ENCODE measurements at places on chromosomes 1 and 21.

GRCh38 chr1:153337980-153338853, 10.4 kb downstream of the PGLYRP4 start:
- no peak for DNase-seq

- no peak for DNase-seq
These were observed 200.0 kb downstream of the RHOU start for GRCh38 chr1:228935198-228935663.

DNA sequence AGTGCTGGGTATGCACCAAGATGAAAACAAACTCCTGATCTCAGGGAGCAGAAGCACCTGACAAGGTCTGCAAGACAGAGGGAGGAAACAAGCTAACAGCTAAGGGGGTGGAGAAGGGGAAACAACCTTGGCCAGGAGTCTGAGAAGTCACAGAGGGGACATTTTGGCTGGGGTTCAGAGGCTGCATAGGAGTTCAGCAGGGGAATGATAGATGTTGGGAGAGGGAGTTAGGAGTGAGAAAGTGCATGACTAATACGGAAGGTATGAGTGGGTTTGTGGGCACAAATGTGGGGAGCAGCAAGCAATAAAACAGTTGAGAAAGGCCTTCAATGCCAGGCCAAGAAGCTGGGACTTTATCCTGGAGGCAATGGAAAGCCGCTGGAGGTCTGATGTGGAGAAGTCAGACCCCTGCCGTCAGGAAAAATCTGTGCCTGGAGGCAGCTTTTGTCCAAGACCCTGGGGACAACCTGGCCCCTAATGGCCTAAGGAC, 16.4 kb downstream of the EPHA2 start:
- peak; percentile 92 for DNase-seq

GRCh38 chr21:29465546-29465945, 166.8 kb downstream of the BACH1 start:
- DNase-seq: no peak

DNA sequence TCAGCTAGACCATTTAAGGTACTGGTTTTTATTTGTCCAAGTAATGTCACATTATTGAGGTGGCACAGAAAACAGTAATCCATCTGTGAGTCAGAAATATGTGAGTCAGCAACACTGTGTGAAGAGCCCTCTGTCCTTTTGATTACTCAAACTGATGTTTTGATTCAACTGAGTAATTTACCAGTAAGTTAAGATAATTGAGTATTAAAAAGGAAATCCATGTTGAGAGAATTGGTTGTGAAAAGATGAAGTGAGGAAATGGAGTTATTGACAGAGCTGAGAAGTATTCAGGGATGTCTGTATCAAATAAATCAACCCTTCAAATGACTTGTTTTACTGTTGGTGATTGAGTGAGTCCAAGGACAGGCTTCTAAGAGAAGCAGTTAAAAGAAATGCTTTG, 302.7 kb upstream of the SGIP1 start:
- DNase-seq: no peak

GRCh38 chr1:38662126-38662525, 197.4 kb downstream of the RRAGC start:
- no peak for DNase-seq

GRCh38 chr1:173015629-173016028, 35.1 kb downstream of the TNFSF18 start:
- DNase-seq: no peak

- DNase-seq: no peak
These were observed 2.6 kb upstream of the GLUL start for GRCh38 chr1:182394055-182394775.

- no peak for DNase-seq
These were observed 25.7 kb upstream of the KCNN3 start for GRCh38 chr1:154895798-154896197.

DNA sequence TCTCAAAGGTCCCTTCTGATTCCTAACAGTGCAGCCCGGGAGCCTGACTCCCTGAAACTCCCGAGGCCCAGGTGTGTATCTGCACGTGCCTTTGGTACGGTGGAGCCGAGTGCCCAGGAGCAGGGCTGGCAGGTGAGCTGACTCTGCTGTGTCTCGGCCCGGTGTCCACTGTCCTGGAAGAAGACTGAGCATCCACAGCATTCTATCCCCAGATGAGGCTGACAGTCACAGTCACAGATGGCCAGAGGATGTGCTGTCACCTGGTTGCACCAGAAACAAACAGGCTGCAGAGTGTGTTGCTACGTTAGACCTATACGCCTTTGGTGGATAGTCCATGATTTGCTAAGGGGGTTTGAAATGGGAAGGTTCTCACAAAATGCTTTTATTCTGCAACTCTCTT, 9.8 kb downstream of the ETV3L start:
- no peak for DNase-seq

DNA sequence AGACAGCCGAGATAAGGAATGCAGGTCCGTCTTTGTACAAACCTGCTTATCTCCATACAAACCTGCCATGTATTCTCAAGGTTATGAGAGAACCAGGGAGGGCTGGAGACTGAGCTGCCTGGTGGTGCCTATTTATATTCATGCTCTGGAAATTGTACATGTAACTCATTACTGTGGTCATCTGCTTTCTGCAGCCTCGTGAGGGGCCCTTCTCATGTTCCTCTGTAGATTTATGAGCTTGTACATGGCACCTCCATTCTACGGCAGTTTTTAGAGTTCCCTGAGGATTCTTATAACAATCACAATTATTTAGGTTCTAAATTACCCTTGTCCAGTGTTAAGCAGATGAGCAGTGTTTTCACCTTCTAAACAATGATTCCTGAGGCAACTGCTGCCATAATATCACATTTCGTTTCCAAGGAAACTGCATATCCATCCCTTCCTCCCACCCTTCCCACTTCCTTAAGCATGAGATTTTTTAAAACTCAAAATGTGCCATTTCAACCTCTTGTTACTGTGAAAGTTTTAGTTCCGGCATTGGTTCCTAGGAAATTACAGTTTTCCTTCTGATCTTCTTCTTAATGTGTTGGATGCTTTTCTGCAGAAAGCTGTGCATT, 112.1 kb downstream of the ST6GALNAC3 start:
- no peak for DNase-seq

- no peak for DNase-seq
These were observed 27.7 kb downstream of the STYXL2 start for GRCh38 chr1:167121375-167122120.

DNA sequence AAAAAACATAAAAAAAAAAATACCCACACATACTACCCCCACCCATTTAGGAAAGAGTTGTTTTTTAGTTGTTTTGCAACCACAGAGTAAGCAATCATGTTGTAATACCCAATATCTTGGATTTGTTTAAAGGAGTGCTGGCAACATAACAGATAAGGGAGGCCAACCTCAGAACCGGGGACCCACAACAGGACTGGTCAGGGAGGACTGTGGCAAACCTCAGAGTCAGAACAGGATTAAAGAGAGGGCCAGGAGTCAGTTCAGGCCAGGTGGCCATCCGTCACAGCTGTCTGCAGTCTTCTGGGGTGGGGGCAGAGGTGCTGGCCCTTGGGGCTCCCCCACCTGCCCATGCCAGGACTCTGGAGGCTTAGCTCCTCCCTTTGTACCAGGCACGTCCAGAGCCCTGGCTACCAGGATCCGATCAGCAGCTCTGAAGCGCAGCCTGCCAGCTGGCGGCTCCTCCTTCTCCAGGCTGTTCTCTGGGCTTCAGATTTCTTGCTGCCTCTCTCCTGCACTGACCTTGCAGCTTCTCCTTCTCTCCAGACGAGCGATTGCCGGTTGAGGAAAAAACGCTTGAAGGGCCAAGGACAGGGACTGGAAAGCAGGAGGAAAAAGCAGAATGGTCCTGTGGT, 7.9 kb downstream of the H6PD start:
- no peak for DNase-seq

DNA sequence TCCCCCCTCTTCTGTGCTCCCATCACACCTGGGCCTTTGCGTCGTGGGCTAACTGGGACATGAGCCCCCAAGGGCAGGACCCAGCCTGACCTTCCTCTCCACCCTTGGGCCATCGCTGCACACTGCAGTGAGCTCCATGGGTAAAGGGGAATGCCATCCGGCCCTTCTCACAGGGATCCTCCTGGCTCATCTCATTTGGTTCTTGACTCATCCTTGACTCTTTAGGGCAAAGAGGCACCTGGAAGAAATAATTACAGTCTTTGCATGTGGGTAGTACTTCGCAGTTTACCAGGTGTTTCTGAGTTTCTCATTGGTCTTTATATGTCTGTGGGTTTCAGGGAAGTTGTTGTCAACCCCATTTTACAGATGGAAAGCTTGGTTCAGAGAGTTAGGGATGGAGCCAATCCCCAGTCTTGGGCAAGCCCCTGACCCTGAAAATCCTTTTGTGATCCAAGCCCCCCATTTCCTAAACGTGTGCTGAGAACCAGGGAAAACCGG, 59.3 kb upstream of the ID3 start:
- DNase-seq: no peak

GRCh38 chr1:172221436-172221835, 199.0 kb upstream of the C1orf105 start:
- no peak for DNase-seq

DNA sequence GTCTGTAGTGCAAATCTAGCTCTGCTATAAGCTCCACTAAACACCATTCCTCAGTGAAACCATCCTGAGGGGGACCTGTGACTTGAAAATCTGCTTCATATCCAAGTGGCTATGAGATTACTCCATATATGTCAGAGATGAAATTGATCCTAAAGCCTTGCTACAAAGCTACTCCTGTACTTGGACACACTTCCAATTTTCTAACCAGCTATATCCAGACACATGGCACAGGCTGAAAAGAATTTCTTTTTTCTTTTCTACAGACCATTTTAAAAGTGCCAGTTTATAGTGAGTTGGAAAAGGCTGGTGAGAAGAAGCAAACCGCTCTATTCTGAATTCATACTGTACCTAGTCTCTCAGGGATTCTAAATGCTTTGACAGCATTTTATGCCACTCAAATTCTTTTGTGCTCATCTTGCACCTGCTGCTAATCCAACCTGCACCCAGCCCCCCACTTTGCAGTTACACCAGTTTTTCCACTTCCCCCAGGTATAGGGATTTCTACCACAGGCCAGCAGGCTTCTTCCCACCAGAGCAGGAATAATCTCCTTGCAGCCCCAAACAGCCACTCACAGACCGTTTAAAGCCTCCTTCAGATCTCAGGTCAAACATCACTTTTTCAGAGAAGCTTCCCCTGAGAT, 112.5 kb downstream of the RERE start:
- no peak for DNase-seq

DNA sequence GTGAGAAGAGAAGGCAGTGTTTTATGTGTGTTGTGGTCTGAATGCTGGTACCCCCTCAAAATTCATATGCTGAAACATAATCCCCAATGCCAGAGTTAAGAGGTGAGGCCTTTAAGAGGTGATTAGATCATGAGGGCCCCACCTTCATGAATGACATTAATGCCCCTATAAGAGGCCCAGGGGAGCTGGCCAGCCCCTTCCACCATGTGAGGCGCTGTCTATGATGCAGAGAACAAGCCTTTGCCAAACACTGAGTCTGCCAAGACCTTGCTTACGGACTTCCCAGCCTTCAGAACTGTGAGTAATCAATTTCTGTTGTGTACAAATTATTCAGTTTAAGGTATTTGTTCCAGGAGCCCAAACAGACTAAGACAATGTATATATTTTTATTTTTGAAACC, 20.2 kb downstream of the CAPZB start:
- DNase-seq: no peak

DNA sequence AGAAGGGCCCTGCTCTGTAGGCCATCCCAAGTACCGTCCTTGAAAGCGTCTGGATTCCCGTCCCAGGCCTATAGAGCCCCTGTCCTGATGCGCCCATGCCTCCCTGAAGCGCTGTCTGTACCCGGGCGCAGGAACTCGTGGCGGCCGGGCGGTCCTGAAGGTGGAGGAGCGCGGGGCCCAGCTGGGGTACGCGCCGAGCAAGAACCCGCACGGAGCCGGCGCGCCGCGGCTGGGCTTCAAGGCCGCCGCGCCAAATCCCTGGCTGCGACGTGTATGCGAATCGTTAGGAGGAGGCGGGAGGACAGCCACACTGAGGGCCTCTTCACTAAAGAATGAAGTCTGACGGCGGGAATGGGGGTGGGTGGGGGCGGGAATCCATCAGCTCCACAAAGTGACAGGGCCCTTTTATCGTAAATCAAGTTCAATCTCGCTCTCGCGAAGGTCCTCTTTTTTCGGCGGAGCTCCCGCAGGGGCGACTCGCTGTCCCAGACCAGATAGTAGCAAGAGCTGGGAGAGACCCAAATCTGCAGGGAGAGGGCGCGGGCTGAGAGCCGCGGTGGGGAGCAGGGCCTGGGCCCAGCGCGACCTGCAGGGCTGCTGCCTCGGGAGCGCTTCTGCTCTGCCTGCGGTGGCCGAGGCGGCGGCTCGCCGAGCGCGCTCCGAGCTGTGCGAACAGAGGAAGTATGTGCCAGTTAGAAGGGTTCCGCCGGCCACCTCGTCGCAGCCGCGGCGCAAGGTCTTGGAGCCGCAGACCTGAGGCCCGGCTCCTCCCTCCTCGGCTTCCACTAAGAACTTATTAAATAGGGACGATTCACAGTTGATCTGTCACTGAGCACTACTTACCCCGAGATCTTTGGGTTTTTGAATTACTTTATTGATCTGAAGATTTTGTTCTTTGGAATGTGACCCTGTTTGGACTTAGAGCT, 10.4 kb downstream of the BARHL2 start:
- DNase-seq: no peak

DNA sequence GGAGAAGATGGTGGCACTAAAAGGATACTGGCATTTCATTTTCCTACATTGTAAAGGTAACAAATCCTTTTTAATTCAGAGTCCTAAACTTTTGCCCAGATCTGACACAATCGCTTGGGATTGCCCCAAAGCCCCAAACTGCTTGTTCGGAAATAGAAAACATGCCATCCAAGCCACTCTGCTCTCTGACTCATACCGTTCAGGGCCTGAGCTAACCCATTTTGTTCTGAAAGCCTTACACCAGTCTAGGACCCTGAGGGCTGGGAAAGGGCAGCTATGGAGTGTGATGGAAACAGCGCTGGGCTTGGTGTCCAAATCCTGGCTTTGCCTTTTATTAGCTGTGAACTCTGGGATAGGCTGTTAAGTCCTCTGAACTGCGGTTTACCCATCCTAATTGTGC, 159.4 kb upstream of the UBE2U start:
- peak; percentile 91 for DNase-seq

GRCh38 chr1:174761335-174761734, 238.4 kb upstream of the CACYBP start:
- no peak for DNase-seq

DNA sequence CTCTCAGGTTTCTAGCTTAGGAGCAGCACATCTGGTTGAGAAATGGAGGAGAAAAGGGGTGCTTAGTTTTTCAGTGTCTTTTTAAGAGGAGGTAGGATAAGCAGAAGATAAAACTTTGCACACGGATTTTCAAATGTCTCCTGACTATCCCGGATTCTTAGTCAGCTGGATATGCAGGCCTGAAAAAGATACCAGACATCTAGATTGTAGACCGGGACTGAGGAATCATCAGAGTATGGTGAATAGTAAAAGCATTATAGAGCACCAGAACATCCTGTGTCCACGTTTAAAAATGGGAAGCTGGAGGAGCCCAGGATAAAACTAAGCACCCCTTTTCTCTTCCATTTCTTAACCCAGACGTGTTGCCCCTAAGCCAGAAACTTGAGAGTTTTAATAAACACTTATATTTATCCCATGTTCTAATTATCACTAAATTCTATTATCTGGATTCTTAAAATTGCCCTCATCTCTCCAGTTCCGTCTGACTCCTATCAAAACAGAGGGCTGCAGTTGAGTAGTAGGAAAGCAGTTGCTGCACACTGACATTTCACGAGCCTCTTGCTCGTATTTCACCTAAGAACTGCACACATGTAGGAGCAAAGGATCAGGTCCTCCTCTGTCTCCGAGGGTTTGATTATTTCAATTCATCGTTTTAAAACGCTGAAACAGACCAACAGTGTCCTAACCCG, 609 bp downstream of the PIGK start:
- no peak for DNase-seq

- DNase-seq: no peak
These were observed 280.7 kb downstream of the LMX1A start for GRCh38 chr1:165075725-165076370.

Data from HS-27A (cell line).